ENCODE measurements at places on chromosomes 12 and 14. TPM values are rescaled to one million over a fixed set of nuclear protein-coding genes. Genes with fewer than 3 reads are reported as not detected.

SMCO2 gene
- 1.1 TPM for polyA plus RNA-seq

ARHGDIB gene
- 169 TPM for polyA plus RNA-seq

TEX52 gene
- polyA plus RNA-seq, result not detected

KIAA0586 gene
- polyA plus RNA-seq, result 7.4 TPM

FAM222A gene
- polyA plus RNA-seq, result 0.39 TPM

GLS2 gene
- 0.71 TPM for polyA plus RNA-seq

IL23A gene
- polyA plus RNA-seq, result 8.2 TPM

- DNase-seq, result peak; percentile 16
Observed at GRCh38 chr12:119613319-119613936, 19.9 kb downstream of the TMEM233 start.

DNA sequence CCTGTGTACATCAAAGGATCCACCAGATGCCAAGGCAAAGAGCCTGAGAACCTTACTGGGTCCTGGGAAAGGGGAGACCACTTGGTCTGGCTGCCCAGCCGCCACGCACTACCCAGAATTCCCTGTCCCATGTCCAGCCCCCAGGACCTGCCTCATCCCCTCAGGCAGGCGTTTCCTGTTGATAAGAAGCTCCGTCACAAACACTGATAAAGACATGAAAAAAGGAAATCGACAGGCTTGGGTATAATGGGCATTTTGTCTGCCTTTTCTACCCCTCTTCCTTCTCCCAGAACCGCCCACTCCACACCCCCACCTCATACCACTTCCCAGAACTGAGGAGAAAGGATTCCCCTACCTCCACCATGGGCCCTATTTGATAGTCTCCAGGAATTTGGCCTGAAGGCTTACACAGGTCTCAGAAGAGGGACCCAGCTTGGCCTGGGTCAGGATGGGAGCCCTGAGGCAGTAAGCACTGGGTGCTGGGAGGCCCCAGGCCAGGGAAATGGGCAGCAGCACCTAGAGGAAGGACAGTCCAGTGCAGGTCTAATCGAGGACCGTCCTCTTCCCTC lies 18.8 kb downstream of the ACVRL1 start:
- no peak for DNase-seq

GRCh38 chr12:67141296-67142018 lies 127.7 kb upstream of the CAND1 start:
- no peak for DNase-seq

DNA sequence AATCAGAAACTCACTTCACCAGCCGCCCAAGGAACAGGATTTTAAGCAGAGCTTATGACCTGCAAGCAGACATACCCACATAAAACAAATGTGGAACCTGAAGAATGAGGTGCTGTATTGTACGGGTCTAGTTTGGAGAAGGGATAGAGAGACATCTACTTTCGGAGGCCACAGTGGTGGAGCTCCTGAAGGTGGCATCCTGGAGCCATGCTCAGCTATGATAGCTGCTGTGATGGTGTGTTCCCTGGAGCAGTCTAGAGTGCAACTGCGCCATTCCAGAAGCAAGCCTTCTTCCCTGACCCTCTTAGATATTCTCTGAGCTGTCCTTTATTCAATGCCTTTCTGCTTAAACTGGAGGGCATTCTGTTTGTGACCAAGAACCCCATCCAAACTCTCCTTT lies 402.6 kb downstream of the FUT8 start:
- no peak for DNase-seq

GRCh38 chr14:100580316-100581227 lies 6.6 kb downstream of the BEGAIN start:
- no peak for DNase-seq

DNA sequence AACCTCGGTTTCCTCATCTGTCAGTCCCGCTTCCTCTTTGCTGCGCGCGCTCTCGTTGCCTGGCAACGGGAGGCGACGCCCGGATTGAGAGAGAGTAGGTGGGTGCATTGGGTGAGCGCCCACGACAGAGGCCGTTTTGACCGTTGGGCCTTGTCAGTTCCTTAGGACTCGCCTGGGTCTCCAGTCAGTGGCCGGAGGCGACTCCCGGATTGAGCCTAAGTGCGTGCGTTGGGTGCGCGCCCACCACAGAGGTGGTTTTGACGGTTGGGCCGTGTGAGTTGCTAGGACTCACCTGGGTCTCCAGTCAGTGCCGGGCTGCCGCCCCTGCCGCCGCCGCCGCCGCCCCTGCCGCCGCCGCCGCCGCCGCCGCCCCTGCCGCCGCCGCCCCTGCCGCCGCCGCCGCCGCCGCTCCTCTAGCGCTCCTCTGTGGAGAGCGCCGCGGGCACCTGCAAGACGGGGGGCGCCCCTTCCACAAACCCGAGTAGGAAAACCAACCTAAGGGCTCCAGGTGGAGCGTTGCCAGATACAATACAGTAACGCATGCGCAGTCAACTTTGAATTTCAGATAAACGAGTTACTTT lies 37.2 kb downstream of the APOBEC1 start:
- DNase-seq, result no peak

DNA sequence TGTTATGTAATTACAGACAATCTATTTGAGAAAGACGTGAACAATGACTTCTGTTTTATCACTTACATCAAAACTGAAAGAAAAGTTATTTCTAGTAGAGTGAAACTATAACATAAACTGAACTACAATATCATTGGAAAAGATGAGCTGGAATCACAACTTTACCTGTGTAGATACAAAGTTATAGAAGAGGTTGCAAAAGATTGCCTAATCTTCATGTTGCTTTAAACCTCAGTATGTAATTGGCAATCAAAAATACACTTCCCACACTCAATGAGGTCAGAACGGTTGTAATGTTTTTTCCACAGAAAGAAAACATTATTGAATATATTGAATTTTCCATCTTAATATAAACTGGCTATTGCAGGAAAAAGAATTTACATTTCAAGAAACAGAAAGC lies 37.7 kb upstream of the GXYLT1 start:
- no peak for DNase-seq

DNA sequence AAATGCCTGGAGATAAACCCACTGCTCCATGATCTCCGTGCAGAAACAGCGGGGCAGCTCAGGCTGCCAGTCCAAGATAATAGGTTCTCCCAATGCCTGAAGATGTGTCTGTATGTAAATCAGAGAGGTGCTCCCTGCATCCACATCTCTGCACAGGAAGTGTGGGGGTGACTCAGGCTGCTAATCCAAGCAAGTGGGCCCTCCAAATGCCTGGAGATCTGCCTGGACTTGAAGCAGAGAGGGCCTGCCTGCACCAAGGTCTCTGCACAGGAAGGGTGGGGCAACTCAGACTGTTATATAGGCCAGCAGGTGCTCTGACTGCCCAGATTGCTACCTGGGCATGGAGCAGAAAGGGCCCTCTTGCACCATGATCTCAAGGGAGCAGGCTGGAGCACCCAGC lies 504.7 kb downstream of the LRFN5 start:
- DNase-seq, result peak; percentile 76

DNA sequence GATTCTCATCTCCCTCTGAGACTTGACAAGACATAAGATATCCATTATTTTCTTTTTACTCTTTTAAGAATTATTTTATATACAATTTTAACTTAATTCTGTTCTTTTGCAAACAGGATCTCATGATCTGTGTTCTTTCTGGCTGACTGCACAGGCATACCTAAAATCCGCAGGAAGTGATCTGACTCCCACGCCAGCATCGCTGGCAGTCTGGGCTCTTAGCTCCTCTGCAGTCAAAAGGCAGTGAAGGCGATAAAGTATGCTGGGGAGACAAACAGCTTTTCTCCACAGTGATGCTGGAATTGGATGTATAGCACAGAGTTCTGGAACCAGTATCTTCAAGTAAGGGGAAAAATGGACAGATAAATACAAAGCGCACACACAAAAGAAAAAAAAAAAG lies 52.4 kb downstream of the DICER1 start:
- DNase-seq, result no peak

DNA sequence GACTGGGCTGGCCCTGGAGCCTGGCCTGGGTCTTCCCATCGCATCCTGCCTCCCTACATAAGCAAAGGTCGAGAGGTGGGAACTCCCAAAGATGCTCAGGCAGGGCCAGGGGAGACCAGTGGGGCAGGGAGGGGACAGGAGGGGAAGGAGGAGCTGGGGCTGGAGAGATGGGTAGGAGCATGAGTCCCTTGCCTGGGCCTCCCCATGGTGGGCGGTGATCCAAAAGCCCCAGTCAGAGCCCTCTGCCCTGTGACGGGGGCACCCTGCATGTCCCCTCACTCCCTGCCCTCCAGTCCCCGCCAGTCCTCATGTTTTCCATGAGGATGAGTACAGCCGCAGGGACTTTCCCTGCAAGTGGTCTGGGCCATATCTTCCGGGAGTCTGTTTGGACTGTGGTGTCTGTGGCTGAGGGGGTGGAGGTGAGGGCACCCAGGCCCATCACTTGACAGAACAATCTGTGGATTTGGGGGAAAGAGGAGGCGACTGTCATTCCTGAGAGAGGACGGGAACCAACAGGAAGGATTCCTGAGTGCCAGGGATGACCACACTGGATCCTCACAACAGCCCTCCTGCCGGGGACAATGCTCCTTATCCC lies 9.3 kb downstream of the BDKRB2 start:
- DNase-seq, result no peak

- DNase-seq, result no peak
Observed at GRCh38 chr12:6018265-6018664, 73.2 kb upstream of the ANO2 start.

- no peak for DNase-seq
Observed at GRCh38 chr12:115761784-115762183, 515.7 kb downstream of the MED13L start.

DNA sequence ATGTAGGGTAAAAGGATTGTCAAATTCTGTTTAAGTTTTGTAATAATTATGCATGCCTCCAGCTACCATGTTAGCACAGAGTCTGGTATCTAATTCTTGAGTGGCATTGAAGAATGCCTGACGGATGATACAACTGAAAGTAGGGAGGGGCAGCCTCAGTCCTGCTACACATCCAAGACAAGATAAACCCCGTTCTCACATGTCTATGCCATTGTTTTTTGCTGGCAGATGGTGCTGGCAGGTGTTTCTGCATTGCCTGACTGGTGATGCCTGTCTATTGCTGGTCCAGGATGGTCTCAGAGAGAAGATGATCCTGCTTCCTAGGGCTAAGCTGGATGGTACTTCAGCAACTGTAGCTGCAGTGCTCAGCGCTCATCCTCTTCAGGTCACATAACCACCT lies 245.8 kb upstream of the NAV3 start:
- peak; percentile 45 for DNase-seq

DNA sequence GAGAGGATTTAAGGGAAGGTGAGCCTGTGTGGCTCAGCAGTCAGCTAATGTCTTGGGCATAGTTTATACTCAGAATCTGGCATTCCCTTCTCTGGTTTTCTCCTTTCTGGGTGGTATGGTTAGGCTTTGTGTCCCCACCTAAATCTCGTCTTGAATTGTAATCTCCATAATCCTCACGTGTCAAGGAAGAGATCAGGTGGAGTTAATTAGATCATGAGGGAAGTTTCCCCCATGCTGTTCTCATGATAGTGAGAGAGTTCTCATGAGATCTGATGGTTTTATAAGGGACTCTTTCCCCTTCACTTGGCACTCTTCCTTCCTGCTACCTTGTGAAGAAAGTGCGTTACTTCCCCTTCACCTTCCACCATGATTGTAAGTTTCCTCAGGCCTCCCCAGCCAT lies 169.8 kb upstream of the PELI2 start:
- DNase-seq, result no peak

DNA sequence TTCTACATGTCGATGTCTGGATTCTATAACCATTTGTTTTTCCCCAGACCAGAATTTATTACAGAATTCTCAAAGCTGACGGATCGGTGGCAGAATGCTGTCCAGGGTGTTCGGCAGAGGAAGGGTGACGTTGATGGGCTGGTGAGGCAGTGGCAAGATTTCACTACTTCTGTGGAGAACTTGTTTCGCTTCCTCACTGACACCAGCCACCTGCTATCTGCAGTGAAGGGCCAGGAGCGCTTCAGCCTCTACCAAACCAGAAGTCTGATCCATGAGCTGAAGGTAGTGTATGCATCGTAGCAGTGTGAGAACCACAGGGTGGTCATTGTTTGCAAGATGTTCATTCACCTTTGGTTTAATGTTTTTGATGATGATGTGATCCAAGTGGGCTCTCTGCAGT lies 124.0 kb downstream of the ESR2 start:
- DNase-seq, result no peak

Measured in foreskin keratinocyte (primary cell).